ENCODE measurements at places on chromosomes 1 and 21.

DNA sequence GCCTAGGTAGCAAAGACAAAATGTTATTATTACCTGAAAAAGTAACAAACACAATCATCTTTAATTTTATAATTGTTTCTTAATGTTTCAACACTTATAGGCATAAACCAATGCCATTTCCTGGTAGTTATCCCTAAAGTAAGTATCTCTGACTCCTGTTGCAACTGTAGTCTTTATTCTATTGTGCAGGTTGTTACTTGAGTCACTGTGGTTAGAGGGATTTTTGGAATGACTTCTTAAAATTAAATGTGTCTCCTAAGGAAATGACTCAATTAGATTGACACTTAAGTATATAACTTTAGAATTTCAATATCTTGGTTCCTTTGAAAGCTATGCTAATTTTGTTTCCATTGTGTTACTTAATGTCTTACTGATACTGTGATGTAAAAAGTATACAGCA lies 143.9 kb downstream of the PHTF1 start:
- no peak for DNase-seq

DNA sequence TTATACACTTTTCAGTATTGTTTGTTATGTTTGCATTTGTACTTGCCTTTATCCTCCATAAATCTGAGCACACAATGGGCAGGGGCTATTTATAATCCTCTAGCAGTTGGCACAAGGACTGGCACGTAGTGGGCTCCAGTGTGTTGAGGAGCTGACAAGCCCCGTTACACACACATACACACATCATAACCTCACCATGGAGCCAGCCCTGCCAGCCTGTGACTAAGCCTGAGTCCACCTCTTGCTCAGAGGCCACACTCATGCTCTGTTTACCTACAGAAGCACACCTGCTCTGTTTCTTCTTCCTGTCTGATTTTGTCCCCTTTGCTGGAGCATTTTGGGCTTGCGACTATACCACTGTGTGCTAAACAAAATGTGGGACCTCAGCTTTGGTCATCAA lies 64.5 kb upstream of the SPATA6 start:
- no peak for DNase-seq

DNA sequence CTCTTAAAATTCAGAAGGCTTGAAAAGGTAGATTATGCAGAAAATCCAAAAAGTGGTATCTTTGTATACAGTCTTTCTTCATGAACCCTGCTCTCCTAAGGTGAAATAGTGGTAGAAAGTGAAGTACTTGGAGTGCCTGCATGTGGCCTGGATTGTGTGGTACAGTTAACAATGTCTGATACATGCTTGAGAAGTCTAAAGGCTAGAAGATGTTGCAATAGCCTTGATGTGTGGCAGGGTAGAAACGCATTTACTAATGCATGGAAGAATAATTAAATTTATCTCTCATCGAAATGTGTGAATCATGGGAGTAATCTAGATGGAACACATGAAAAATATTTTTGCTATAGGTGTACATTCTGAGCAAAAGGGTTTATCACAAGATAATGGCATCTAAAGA lies 1632.3 kb upstream of the B3GALT2 start:
- DNase-seq: no peak

DNA sequence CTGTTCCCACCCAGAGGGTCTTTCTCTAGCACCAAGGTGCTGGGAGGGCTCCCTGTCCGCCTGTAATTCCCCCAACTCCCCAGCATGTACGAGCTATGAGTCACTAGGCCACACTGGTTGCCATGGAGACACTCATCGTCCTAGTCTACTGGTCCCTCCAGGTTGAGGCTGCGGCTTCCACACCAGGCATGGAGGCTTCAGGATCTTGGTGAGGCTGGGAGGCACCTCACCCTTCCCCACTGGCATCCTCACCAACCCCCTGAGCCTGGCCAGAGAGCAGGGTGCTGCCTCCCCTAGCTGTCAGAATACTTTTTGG lies 75.6 kb upstream of the KAZN start:
- DNase-seq: no peak

- no peak for DNase-seq
These were observed 23.6 kb downstream of the POU2F1 start for GRCh38 chr1:167244244-167244643.

DNA sequence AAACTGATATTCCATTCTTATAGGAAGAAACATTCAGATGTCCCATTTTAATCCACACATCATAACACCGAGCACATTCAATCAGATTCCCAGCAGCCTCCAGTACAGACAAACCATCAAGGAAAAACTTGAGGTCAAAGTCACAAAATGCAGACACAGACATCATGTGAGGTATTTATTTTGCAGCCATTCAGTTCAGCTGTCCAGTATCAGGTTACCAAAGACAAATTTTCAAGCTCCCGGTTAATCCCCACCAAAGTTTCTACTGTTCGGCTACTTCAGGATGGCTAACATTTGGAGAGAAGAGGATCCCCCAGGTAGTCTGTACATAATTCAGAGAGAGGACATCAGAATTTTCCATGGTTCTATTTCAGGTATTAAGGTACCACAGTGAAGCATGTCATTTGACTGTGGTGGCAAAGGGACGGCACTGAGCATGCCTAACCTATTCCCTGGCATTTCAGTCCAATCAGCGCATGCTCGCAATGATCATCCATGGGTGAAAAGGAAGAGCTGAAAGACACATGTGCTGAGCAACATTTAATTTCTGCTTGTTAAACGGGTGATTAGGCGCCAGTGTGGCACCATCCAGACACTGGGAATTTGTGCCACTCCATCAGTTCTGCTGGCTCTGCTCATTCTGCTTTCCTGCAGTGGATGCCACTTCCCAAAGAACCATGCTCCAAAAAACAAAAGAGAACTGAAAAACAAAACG lies 13.6 kb upstream of the NDC1 start:
- no peak for DNase-seq

- DNase-seq: no peak
These were observed 58.3 kb downstream of the LAMC1 start for GRCh38 chr1:183081402-183082120.

- DNase-seq: no peak
These were observed 13.8 kb downstream of the TRIM46 start for GRCh38 chr1:155187456-155187891.

GRCh38 chr1:45485949-45486348 lies 5.0 kb downstream of the TESK2 start:
- no peak for DNase-seq

- no peak for DNase-seq
These were observed 393.6 kb downstream of the PTPRU start for GRCh38 chr1:29629814-29630516.

Measured in T47D (cell line).